Stimulated activated CD8-positive, alpha-beta memory T cell treated with anti-CD3 and anti-CD28 coated beads, Interleukin-4, amount 100 ng/mL, for 1 hour (primary cell): ENCODE measurements at places on chromosomes 1 and 21.

- DNase-seq, result no peak
Measured at GRCh38 chr1:115237507-115237906, 100.5 kb downstream of the NGF start.

DNA sequence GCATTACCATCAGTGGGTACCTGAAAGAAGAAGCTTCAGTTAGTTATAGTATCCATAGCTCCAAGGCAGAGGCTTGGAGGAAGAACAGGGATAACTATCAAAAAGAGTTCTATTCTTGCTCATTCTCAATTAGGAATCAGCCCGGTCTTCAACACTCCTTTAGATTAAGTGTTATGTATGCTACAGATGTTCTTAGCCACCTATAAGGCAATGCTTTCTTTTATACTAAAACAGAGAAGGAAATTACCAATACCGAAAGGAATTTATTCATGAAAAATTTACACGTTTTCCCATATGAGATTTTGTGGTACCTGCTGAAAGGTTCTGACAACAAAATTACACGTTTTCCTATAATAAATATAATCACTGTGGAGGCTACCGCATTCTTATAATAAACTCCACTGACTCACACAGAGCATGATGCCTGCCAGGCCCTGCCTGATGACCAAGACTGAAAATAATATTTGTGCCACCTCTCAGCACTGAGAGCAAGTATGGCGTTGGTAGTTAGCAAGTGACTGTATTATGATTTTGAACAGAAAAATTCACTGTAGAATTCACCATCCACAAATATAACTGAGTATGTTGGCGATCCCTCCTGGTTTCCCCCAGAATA is 58.3 kb downstream of the APP start:
- DNase-seq, result no peak

DNA sequence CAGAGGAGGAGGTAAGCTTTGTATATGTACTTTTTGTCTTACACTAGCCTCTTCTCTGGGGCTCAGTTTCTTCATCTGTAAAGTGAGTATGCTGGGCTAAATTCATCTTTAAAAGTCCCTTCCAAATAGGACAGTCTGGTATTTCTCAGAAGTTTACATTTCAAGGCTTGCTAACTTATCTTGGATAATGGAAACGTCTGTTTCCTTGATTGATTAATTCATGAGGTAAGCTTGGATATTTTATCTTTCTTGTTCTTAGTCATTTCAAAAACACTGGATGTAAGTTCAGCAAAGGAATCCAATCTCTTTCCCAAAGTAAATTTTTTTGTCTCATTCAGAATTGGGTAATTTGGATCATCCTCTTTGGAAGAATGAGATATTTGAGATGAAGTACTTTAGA is 111.0 kb downstream of the EDEM3 start:
- DNase-seq, result no peak

DNA sequence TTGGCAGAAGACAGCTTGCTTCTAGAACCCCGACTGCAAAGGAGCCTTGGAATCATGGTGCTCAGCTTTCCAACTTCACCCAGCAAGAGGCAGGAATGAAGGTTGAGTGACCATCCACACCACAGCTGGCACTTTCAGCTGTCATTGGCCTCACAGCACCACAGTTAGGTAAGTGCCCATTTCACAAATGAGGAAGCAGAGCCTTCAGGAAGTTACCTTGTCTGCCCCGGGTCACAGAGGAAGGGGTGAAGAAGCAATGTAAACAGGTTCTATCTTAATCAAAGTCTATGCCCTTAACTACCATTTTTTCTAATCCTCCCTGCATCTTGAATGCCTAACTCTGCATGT is 156.0 kb downstream of the GLUL start:
- no peak for DNase-seq

DNA sequence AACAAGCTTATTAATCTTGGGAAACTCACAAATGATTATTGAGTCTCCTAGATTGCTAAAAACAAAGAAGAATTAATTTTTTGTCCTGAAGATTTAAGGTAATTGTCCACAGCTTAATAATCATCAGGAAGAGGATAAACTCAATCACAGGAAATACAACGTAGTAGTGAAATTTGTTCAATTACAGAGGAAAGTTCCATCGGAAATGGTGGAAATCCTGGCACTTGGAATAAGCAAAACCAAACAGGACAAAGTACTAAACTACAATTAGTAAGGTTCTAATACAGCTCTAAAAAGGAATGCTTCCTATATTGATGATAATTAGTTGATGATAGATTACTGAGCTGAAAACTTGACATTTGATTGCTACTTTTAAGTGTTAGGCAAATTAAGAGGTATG is 485.4 kb downstream of the USP25 start:
- no peak for DNase-seq
